Stimulated activated CD8-positive, alpha-beta memory T cell treated with anti-CD3 and anti-CD28 coated beads, Interleukin-12 subunit alpha, Interleukin-12 subunit beta, amount 100 ng/mL, for 4 hours (primary cell): ENCODE measurements at places on chromosomes 2 and 18.

GRCh38 chr2:217420854-217421253 lies 561.0 kb upstream of the TNP1 start:
- DNase-seq = no peak

DNA sequence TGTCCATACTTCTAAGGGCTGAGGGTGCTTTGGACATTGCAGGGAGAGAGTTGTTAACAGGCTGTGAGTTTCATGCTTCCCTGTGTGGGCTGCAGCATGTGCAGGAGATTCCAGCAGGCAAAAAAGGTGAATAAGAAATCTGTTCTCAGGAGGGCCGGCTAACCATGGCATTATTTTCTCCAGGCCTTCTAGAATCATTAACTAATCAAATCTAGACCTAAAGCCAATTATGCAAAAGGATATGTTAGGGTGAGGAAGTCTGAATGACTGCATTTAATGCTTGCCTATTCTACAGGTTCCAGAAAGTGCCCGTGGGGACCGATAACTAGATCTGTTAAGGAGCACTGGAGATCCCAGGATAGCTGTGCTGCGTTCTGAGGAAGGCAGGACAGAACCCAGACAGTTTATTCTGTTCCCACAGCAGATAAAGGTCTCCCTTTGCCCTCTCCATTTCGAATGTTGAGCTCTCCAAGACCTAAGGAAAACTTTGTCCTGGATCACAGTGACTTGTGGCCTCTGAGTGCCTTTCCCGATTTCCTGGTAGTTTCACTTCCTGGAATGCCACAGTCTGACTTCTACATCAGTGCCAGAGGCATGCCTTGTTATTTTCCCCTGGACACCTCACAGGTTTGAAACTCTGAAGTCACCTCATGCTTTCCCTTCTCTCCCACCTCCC lies 50.0 kb upstream of the ZFP36L2 start:
- DNase-seq = no peak

- DNase-seq = no peak
Measured at GRCh38 chr2:168524005-168524404, 67.9 kb downstream of the CERS6 start.

GRCh38 chr2:26168785-26169184 lies 4.1 kb upstream of the GAREM2 start:
- DNase-seq = no peak

DNA sequence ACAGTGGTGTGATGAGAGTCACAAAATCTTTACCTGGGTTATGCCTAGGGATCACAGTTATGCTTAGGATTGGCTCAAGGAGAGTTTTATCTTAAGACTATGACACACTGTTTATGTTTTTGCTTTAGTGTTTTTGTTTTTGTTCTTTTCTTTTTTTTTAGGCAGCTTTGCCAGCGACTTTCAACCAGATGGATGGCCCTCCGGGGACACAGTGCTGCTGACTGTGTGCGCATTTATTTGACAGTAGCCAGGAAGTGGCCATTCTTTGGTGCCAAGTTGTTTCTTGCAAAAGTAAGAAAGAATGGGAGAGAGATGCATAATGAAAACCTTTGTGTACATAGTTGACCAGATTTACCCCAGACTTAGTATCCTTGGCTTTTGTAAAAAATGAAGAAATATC lies 15.1 kb upstream of the DYNC2LI1 start:
- DNase-seq = no peak

- DNase-seq = no peak
Measured at GRCh38 chr18:7255054-7255453, 24.2 kb downstream of the LRRC30 start.

DNA sequence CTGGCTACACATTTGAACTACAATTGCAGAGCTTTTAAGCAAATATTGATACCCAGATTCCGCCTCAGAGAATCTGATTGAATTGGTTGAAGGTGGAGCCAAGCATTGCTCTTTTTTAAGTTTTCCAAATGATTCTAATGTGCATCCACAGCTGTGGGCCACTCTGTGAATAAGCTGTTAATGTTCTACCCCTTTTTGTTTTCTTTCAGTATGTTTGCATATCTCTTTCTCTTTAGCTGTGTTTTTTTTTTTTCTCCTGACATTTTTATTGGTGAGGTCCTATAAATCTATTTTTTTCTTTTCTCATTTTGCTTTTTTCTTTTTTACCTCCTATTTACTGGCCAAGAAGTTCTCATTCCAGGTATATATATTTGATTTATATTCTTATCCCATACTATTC lies 6.5 kb downstream of the SCN3A start:
- no peak for DNase-seq

- DNase-seq = no peak
Measured at GRCh38 chr18:48284743-48285142, 124.4 kb downstream of the ZBTB7C start.

DNA sequence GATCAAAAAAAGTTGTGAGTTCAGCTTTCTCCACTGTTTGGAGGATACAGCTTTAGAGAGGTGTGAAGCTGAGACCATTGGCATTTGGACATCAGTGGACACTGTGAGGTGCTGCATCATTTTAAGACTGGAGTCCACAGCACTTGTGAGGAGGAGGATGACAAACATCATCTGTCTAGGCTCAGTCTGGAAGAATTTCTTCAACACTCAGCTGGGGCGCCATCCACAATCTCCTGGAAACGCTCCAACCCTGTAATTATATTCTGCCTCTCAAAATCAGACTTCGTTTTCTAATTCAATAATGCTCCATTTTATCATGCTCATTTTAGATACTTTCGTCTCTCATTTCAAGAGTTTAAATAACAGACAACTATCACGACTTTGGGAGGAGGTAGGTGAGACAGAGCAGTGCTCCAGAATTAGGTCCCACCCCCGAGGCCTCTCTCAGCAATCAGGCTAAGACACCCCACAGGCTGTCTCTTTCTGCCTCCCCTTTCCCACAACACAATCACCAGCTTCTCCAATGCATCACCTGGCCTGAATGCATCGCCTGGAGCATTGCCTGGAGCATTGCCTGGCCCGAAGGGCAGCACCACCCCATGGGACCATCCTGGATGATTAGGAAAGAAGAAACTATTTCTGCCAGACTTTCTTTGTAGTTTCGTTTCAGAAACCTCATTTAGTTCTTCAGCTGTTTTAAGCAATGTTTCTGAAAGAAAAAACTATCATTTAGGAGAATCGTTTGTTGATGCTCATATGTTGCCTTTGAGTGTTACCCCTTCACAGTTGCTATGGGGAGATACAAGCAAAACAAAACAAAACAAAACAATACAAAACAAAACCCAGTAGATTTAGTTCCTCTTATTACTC lies 37.0 kb upstream of the DPP10 start:
- DNase-seq = no peak

- DNase-seq = no peak
Measured at GRCh38 chr2:221422516-221423209, 149.4 kb downstream of the EPHA4 start.

- no peak for DNase-seq
Measured at GRCh38 chr2:8996006-8996405, 7.5 kb downstream of the MBOAT2 start.

DNA sequence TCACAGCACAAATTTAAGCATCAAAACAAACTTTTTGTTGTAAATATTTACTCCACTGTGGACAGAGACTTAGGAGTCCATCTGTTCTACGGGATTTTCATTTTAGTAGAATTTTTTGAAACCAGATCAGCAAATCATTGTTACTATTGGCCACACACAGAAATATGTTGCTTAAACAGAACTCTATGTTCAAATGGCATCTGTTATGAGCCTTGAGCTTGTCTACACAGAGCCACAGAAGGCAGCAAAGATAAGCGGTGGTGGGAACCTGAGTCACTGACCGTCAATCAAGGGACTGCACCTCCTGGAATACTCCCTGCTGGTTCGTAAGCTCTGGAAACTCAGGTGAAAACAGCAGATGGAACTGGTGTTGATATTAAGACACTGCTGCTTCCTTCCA lies 156.8 kb downstream of the TMEM200C start:
- no peak for DNase-seq

GRCh38 chr2:70995426-70995729 lies 705 bp upstream of the TEX261 start:
- no peak for DNase-seq

DNA sequence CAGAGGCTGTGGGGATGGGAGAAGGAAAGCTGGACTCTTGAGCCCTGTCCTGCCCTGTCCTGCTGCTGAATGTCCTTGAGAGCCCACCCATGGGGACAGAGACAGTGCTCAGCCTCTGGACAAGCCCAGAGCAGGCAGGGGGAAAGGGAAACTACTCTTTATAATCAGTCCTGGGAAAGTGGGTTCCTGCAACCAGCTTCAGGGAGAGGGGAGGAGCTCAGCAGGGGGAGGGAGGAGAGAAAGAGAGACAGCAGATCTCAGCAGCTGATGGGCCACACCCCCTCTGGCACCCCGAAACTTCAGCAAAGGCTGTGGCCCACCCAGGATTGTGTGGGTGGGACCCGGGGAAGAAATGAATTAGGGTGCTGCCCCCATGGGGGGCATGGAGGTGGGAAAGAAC lies 11.6 kb downstream of the ECEL1 start:
- DNase-seq = no peak

DNA sequence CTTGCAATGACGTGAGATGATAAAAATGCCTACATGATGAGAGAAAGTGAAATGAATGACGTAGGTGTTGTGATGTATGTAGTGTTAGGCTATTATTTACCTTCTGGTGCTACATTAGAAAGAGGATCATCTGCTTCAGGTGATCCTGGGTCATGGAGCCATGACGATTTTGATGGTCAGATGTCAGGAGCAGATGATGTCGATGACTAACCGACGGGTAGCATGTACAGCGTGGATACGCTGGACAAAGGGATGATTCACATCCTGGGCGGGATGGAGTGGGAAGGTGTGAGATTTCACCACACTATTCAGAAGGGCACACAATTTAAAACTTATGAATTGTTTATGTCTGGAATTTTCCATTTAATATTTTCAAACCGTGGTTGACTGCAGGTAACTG lies 43.5 kb upstream of the ACVR1C start:
- DNase-seq = no peak

DNA sequence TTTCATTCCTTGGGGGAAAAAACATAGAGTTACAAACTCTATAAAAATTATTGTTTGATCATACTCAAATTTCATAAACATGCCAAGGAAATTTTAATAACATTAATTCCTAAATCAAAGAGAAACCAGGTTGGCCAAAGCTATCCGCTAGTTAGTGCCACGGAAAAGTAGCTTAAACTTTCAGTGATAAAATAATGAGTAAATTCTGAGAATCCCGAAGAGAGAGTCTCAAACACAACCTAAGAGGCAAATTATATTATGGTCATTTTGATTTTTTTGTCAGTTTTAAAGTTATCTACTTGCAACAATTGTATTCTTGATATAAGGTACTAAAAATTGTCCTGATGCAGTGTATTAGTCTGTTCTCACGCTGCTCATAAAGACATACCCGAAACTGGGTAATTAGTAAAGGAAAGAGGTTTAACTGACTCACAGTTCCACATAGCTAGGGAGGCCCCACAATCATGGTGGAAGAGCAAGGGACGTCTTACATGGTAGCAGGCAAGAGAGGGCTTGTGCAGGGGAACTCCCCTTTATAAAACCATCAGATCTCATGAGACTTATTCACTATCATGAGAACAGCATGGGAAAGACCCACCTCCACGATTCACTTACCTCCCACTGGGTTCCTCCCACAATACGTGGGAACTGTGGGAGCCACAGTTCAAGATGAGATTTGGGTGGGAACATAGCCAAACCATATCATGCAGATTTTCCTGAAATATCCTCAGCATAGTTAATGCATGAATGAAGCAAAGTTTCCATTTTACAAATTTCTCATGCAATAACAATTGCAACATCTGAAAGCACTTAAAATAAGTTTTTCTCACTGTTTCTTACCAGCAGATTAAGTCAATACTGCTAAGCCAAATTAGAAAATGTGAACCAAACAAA lies 205.9 kb upstream of the STK17B start:
- DNase-seq = no peak

DNA sequence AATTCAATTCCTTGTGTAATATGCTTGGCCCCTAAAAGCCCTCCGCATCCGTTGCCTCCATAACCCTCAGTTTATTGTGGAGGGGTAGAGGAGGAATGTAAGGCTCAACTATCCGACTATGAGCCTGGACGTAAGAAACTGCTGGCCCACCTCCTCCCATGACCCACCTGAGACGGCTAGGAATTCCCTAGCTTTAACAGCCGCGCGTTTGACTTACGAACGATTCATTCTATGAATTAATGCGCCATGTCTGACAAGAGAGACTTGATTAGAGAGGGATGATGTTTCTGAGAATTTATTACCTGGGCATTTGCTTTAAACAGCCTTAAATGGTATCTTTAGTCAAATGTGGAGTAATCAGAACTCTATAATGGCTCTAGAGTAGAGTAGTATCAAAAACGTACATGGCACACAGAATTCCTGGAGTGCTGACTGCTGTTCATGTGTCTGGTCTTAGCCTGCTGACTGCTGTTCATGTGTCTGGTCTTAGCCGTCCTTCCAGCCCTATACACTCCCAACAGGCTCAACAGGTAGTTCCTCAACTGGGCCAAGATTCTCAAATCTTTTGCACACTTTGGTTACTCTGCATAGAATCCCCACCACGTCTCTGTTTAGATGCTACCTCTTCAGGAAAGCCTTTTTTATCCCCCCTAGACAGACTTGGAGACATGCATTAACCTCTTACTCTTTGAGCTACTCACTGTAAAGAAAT lies 899 bp upstream of the GFPT1 start:
- DNase-seq = no peak

GRCh38 chr2:98015671-98016070 lies 19.9 kb upstream of the TMEM131 start:
- DNase-seq = no peak

DNA sequence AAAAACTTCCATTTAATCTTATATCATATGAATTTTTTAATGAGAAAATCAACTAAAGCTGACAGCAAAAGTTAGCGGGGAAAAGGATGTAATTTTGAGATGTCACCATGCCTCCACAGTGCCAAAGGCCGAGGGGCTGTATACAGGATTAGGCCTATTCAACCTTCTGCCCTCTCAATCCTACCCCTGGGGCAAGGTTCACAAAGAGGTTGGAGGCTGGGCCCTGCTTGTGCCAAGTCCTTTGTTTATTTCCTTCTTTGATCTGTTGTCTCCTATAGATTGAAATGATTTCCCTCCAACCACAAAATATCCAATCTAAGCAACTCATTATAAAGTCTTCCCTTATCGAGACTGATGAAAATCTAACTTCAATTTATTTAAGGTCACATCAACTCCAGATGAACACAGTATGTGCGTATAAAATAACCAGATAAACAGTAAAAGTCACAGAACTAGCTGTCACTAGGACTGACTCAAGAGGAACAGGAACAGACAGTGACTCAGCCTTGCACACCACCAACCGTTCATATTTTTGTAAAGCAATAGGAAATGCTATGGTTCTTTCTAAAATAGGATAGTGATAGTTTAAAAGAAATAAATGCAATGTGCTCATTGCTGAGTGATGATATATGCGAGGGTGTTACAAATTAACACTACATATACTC lies 95.8 kb downstream of the SLC25A12 start:
- no peak for DNase-seq

- no peak for DNase-seq
Measured at GRCh38 chr2:232903989-232904388, 33.9 kb downstream of the SNORC start.

DNA sequence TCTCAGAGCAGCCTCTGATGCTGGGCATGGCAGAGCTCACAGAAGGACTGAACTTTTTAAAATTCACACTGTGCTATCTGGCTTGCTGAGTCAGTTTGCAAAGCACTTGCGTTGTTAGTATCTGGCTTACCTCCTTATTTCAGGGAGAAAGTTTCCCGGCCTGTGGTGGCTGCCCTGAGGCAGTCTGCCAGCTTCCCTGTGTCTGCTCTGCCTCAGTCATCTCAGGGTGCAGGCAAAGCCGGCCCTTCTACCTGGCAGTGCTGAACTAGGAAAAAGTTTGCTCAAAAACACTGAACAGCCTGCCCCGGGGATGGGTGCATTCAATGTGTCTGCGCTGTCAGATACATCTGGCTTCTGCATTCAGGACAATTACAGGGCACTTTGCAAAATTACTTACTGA lies 90.2 kb upstream of the UXS1 start:
- no peak for DNase-seq
